Coronary artery (tissue), 2 donors: ENCODE measurements at places on chromosomes 5 and 9.

GRCh38 chr9:111691672-111692329 lies 30.4 kb downstream of the GNG10 start:
- DNase-seq: no peak

DNA sequence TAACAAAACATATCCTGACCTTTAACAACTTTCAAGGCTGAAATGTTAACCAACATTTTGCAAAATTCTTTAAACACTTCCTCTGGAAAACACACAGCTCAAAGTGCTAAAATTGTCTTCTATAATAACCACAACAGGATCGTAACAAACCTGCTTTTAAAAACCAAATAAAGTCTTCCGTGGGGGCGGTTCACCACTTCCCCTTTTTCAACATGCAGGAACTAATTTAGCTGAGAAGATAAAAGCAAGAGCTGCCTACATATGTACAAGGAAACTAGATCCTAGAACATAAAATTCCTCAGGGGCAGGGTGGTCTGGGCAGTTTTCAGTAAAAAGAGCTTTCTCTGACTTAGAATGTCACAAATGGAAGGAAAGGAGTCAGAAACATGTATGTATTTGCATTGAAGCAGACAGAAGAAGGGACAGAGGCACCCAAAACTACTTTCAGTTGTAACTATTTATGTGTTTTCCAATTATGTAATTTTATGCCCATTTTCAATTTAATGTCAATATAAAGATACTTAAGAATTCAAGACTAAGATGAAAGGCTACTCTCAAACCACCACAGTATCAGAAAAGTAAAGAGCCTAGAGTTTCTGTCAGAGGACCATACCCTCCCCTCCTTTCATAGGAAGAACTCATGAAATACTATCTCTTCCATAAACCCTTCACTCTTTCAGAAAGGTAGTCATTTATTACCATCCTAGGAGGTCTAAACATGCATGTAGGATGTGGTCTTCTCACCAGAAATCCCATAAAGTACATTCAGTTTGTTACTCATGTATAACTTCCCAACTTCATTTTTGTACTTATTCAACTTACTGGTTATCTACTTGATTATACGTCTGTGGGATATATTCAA lies 185.9 kb upstream of the RASA1 start:
- DNase-seq: no peak

- no peak for DNase-seq
These were observed 319.5 kb downstream of the ARHGEF28 start for GRCh38 chr5:73945505-73945904.

DNA sequence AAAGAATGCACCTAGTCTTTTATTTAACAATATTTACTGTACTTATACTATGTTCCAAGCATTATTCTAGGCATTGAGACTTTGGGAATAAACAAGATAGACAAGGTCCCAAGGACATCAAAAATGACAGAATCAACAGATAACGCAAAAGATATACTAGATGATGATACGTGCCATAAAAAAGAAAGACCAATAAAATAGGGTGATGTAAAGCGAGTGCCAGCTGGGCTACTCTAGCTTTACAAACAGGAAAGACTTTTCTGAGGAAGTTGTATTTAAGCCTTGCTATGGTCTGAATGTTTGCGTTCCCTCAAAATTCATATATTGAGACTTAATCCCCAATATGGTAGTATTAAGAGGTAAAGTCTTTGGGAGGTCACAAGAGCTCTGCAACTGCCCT lies 310.2 kb upstream of the RGMB start:
- DNase-seq: no peak

DNA sequence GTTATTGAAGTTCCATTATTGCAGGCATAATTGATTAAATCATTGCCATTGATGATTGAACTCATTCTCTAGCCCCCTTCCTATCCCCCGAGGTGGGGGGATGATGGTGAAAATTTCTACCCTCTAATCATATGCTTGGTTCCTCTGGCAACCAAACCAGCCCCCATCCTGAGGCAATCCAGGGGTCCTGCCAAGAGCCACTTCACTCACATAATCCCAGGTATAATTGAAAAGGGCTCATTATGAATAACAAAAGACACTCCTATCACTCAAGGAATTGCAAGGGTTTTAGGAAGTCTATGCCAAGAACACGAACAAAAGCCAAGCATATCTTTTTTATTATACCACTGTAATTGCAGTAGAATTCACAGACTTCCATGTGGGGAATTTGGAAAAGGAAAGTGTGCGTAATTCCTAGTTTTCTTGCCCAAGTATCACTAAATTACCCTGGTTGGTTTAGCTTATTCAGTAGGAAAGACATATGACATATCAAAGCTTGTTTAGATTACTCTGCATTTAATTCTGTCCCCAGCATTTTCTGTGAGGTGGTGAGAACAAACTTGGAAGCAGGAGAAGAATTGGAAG lies 130.7 kb upstream of the TAF11L2 start:
- no peak for DNase-seq
